ENCODE measurements at places on chromosomes 7 and 10. TPM values are rescaled to one million over a fixed set of nuclear protein-coding genes. Genes with fewer than 3 reads are reported as not detected.

DNA sequence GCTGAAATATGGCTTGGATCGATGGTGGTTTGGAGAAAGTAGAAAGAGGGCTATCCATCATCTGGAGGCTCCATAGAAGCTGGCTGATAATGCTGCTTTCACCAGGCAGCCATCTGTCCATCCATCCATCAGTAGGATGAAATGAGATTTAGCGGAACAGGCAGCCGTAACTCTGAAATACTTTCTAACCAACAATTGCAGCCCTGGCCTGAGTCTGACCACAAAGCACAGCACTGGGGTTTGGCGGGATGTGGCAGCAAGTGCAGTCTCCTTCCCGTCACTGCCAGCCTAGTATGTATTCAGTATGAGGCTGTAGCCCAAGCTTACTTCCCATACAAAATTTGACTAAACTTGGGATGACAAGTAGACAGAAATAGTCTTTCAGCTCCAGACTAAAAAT lies 38.0 kb downstream of the R3HCC1L start:
- DNase-seq = no peak

- DNase-seq = no peak
Observed at GRCh38 chr7:78125884-78126283, 327.3 kb downstream of the PHTF2 start.

DNA sequence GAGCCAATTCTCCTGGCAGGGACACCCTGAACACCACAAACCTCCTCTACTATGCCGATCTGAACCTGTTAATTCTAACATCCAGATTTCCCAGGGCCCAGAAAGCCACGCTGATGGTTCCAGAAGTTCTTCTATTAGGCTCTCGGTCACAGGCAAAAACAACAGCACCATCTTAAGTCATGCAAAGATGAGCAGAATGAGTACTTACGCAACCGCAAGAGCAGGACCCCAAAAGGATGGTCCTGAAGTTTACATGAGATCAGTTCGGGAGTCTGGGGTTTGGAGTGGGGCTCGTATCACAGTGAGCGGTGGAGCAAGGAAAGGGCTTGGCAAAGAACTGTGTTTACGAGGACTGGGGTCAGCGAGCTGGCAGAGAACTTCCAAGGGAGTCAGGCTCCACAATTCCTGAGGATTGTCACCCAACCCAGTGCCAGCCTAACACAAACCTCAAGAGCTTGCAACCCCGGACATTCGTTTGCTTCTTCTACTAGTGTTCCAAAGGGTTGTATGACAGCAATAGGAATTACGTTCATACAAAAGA lies 532.6 kb downstream of the TNS3 start:
- DNase-seq = no peak

GRCh38 chr10:100346765-100347567 lies at the start of gene SCD:
TSS of gene SCD (plus strand) at chr10:100347233. CDS start at chr10:100347505, 272 bp downstream.
- DNase-seq = peak; percentile 82

DNA sequence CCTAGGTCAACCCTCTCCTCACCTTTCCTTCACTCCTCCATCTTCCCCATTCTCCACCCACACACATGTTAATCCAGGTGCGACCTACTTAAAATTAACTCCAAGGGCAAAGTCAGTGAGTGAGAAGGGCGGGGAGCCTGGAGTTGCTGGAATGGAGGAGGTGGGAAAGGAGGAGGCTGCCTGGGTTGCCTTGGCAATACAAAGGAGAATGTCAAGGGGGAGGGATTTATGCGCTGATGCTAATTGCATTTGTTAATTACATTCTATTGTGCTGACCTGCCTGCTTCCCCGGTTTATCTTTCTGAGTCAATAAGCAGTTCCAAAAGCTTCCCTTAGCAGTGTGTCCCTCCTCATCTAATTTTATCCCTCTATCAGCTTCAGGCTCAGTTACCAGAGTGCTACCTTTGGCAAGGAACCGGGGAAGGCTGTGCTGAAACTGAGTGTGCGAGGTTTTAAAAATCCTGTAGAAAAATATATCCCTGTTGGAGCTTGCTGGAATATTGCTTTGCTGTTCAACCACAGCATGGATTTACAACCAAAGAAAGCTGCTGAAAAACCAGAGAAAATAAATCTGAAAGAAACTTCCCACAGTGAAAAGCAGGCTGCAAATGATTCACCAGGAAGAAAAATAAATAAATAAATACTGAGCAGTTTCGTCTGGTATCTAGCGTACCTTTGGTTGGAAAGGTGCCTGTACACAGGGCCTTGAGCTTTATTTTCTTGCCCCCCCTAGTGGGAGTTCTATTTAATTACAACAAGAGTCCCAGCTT lies 113.2 kb upstream of the DGKB start:
- DNase-seq = peak; percentile 7

DNA sequence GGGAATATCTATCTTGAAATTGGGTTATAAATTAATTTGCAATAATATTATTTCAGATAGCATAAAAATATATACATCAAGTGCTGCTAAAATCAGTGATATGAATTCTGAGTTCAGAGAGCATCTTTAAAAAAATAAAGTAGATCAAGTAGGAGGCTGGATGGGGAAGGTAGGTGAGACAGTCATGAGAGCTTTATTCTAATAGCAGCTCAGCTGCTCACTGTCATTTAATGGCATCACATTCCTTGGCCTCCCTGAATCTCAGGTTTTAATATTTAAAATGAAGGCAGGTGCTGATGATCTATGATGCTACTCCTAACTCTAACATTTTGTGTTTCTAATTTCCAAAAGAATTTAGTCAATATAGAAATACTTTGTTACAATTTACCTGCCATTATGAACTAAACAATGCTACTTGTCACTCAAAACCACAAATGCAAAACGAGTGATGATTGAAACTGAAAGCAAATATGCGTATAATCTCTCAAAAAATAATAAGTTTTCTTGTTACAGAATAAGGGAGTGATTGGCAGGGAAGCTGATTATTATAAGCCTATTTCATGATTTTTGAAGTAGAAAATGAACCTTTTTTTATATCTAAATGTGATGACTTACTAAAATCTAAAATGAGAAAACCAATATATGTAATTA lies 147.6 kb upstream of the CSTF2T start:
- DNase-seq = no peak

DNA sequence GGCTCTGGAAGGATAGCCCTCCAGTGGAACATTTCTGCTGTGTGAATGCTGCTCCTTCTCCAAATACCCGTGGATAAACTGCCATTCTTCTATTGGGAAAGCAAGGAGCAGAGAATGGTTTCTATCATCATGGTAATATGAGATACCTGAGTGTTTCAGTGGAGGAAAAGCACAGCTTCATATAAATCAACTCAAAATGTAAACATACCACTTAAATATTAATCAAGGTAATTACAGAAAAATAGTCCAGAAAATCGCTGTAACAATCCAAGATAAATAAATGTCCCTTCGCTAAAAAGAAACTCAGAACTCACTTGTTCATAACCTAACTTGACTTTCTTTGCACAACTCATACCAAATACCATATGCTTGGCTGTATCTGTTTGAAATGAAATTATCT lies 635.8 kb downstream of the PARD3 start:
- no peak for DNase-seq

DNA sequence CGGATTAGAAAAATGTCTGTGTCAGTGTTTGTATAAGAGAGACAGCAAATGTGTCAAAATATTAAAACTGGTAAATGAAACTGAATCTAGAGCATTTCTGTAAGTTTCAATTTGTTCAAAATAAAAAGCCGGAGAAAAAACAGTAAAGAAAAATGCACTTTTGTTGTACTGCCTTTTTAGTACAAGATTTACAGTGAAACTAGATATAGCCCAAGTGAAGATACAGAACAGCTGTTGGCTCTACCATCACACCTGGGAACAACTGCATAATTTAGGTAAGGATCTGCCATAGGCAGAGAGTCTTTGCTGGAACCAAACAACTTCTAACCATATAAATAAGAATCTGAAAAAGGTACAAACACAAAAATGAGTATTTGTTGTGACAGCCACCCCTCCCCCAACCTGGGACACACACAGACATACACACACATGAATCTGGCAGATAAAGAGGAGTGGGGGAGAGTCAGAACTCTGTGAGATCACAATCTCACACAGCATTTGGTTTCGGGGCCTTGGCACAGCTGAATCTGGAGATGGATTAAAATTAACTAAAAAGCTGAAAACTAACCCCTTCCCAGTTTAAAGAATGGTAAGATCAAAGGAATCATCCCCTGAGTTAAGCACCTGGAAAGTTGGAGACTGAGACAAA lies 54.8 kb downstream of the DPY19L1 start:
- DNase-seq = no peak

DNA sequence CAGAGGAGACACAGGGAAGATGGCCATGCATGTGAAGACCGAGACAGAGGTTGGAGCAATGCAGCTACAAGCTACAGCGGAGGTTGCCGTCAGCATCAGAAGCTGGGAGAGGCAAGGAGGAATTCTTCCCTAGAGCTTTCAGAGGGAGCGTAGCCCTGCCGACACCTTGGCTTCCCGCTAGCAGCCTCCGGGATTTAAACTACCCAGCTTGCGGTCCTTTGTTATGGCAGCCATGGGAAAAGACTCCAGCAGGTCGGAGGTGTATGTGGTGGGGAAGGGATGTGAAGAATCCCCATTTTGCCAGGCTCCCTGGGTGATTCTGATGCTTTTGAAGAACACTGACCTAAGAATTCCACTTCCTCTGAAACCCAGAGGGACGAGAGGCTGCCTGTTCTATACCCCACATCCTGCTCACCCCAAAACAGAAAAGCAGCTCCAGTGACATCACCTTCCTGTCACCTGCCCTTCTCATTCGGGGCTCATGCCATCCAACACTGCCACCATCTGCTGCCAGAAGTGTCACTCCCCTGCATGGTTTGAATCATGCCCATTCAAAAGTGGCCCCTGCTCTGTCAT lies 3.3 kb upstream of the SEPHS1 start:
- DNase-seq = no peak

DNA sequence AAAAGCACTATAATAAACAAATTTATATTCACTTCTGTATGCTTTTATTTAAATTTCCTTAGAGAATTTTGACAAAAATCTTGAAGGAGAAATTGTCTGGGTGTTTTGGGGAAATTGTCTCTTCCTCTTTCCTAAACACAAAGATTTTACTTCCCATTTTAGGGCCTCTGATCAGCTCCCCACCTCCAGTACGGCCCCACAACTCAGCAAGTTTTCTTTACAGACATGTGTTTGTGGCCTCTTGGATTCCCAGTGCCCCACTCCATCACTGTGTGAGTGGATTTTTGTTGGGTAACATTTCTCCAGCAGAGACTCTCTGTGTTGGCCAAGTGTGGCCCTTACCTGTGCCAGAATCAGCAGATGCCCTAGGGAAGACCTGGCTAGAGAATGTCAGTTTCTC lies 182.8 kb upstream of the CDC14C start:
- no peak for DNase-seq

DNA sequence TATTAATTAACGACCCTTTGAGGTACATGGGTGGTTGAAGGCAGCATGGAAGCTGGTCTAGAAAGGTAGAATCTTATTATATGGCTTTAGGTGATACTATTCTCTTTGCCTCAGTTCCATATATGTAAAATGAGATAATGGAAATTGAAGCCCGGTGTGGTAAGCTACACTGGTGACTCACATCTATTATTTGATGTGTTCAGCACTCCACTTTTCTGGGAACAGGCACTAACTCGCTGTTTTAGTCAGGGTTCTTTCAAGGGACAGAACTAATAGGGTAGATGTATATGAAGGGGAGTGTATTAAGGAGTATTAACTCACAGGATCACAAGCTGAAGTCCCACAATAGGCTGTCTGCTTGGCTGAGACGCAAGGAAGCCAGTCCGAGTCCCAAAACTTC lies 4.4 kb upstream of the TRUB1 start:
- no peak for DNase-seq

DNA sequence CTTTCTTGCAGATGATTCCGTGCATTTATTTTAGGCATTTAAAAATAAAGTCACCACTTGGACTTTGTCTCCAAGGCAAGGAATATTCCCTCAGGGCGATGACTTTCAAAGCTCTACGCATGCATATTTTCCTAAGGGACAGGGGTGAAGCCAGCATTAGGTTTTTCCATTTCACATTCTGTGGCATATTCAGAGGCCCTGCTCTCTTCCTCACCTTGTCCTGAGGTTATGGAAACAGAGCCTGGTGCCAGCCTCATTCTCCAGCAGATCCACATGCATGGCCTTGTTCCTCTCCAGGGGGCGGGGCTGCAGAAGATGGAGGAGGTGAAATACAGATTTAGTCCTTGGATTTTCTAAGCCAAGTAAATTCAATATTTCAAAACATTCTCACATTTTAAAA lies 11.6 kb upstream of the LYZL1 start:
- DNase-seq = no peak

DNA sequence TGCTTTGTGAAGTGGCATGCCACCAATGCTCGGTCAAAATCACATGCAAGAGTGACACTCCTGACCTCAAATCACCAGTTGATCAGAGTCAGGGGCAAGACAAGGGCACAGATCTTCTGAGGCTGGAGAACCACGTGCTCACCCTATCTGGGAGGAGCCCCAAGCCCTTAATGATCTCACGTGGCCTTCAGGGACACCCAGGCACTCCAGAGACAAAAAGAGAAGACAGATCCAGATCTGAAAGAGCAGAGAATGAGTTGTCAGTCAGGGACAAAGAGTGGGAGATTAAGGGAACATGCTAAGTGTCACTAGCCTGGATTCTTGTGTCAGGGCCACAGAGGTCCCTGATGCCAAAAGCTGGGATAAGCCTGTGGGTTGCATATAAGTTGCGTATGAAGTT lies 134.3 kb downstream of the PLXNA4 start:
- peak; percentile 19 for DNase-seq

- DNase-seq = peak; percentile 43
Observed at GRCh38 chr10:19815036-19815730, 1.0 kb upstream of the PLXDC2 start.

GRCh38 chr7:136290351-136290750 lies 313.2 kb upstream of the MTPN start:
- DNase-seq = no peak

DNA sequence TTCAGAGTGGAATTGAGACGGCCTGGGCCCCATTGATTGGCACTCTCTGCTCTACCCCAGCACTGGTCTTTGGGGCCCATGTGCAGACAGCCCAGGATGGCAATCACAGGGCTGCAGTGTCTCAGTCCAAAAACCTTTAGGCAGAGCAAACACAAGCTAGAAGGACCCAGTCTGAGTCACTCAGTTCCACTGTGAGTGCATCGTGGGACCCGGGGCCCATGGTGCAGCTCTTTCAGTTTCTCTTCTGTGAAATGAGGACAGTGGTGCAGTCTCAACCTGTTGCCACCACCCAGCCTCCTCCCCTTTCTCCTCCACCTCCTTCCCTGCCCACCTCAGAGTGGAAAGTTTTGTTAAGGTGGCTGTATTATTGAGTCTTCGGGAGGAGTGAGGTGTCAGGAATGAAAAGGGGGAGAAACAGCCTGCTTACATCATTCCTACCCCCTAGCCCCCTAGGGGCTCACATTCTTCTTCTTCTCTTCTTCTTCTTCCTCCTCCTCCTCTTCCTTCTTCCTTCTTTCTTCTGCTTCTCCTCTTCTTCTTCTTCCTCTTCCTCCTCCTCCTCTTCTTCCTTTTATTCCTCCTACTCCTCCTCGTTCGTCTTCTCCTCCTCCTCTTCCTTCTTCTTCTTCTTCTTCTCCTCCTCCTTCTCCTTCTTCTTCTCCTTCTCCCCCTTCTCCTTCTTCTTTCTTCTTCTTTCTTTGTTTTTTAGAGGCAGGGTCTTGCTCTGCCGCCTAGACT lies 19.5 kb upstream of the CARD11 start:
- peak; percentile 18 for DNase-seq

GRCh38 chr7:153022475-153023193 lies 263.1 kb downstream of the ACTR3B start:
- no peak for DNase-seq

UNCX gene
- total RNA-seq = not detected

CCDC136 gene
- total RNA-seq = 1.5 TPM

LRIT1 gene
- total RNA-seq = not detected

ADAM8 gene
- 2.3 TPM for total RNA-seq

CCL24 gene
- 7.4 TPM for total RNA-seq

All from left colon (tissue), 2 donors.